NCI-H1417 (cell line): ENCODE measurements at places on chromosomes 5 and 9.

DNA sequence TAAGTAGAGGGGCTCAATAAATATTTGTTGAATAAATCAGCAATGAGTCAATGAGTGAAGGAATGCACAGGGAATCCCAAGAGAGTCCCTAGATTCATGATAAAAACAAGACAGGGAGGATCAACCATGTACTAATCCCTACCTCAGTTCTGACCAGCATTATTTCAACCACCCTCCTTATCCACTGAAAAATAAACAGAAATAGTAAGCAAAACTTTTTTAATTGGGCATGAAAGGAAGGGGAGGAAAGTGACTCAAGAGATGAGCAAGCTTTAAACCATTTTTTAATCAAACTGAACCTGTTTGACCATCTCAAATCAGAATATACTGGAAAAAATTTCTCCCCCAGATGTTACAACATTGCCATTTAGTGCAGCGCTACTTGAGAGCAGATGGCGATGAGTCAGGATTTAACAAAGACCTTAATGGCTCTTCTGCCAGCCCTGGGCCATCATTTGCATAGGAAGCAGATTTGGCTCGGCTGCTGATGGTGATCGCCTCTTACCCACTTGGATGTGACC, 194.8 kb upstream of the SLC30A5 start:
- no peak for DNase-seq

DNA sequence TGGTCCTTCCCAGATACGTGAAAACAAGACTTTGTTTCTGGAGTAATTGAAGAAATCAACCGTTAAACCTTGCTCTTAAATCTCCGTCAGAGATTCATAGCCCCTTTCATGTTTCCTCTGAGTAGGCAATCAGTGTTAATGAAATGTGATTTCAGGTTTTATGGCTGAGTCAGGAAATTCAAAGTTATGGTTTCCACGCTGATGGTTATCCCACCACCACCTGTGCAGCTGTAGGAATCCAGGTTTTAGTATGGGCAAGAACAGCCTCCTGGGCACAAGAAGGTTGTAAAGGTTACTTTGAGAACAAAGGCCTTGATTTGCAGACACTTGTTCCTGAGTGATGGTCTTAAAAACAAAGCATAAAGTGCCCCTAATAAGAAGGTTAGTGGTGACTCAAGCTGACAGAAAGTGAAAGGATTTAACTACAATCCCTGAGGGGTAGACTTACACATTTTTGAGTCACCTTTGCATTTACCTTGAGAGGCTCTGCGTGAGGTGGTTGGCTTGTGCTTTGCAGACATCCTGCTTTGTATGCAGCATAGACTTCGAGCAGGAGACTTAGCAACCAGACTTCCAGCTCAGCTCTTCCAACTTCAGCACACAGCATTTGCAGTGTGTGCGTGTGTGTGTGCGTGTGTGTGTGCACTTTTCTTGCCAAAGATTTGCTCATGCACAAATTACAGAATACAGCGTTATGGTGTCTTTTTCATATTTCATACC, 159.6 kb downstream of the TLE4 start:
- no peak for DNase-seq

DNA sequence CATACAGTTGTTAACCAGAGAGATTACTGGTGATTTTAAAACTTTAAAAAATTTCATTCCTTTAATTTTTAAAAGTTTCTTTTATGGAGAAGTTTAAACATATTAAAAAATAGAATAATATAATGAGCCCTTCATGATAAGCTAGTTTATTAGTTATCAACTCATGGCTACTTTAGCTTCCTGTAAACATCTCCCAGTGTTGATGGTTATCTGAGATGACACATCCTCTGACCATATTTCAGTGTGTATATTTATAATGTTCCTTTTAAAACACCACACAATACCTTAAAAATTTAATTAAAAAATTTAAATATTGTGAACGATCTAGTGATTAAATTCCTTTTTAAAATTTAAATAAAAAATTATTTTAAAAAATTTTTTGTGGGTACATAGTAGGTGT, 74.1 kb downstream of the IPO11 start:
- no peak for DNase-seq

GRCh38 chr9:124010665-124011321, 775 bp upstream of the LHX2 start:
- peak; percentile 90 for DNase-seq

DNA sequence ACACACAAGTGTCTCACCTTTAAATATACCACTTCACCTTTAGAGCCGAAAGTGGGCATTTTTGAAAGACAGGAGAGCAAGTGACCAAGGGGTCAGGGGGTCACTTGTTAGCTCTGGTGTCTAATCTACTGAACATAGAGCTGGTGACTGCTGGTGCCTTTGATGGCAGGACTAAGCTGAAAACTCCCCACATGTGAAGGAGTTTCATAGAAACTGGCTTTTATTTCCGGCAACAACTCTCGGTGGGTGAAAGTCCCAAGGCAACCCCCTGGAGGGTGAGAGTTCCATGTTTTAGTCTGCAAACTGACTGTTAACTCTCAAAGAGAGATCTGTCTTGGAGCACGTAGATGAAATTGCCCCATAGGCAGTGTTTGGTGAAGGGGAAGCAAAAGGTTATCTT, 466.9 kb downstream of the DMRTA1 start:
- DNase-seq = no peak

- no peak for DNase-seq
These were observed 580.8 kb downstream of the BNC2 start for GRCh38 chr9:16289639-16290038.
